ENCODE measurements at places on chromosomes 7 and 10.

GRCh38 chr7:87982116-87982515 is 48.1 kb downstream of the ADAM22 start:
- DNase-seq: no peak

DNA sequence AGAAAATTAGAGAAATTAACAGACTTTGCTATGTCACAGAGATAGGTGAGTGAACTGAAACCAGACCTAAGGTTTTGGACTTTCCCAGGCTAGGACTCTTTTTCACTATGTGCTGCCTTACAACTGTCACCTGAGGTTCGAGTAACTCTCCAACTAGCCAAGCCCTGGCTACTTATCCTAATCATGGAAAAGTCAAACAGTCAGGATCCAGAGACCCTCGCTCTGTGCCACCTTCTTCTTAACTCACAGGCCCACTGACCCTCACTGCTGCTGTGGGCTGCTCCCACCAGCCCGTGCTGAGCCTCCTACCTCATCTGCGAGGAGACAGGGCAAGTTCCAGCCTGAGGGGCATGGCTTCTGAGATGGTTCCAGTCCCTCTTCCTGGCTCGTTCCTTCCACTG is 211.4 kb upstream of the KLF14 start:
- DNase-seq: no peak

DNA sequence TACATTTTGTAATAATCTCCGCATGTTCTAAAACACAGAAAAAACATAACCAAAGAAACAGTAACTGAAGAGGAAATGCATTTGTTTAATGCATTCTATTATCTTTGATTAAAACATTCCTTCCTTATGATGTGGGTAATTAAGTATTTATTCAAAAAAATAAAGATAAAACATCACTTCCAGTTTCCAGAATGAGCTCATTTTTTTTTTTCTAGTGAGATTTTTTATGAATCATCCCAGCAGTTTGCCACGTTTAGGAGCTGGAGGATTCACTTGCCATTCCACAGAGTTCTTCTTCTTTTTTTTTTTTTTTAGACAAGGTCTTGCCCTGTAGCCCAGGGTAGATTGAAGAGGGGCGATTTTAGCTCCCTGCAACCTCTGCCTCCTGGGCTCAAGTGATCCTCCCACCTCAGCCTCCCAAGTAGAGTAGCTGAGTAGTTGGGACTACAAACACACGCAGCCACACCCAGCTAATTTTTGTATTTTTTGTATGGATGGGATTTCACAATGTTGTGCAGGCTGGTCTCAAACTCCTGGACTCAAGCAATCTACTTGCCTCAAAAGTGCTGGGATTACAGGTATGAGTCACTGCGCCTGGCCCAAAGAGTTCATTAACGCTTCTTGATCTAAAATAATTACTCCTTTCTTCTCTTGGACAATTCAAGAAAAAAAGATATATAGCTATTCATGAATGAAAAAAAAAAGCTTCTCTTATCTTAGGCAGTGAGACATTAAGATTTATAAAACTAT is 177.3 kb downstream of the DKK1 start:
- no peak for DNase-seq

GRCh38 chr7:134645935-134646334 is 718 bp upstream of the BPGM start:
- no peak for DNase-seq

GRCh38 chr7:16803125-16803524 is 1.7 kb downstream of the AGR2 start:
- no peak for DNase-seq

- no peak for DNase-seq
These were observed 51.3 kb upstream of the GPR26 start for GRCh38 chr10:123614888-123615287.

Measured in uterus (tissue), 4 donors.